ENCODE measurements at places on chromosomes 6 and 20.

GRCh38 chr20:50321797-50322480 is 131.3 kb downstream of the CEBPB start:
- no peak for DNase-seq

DNA sequence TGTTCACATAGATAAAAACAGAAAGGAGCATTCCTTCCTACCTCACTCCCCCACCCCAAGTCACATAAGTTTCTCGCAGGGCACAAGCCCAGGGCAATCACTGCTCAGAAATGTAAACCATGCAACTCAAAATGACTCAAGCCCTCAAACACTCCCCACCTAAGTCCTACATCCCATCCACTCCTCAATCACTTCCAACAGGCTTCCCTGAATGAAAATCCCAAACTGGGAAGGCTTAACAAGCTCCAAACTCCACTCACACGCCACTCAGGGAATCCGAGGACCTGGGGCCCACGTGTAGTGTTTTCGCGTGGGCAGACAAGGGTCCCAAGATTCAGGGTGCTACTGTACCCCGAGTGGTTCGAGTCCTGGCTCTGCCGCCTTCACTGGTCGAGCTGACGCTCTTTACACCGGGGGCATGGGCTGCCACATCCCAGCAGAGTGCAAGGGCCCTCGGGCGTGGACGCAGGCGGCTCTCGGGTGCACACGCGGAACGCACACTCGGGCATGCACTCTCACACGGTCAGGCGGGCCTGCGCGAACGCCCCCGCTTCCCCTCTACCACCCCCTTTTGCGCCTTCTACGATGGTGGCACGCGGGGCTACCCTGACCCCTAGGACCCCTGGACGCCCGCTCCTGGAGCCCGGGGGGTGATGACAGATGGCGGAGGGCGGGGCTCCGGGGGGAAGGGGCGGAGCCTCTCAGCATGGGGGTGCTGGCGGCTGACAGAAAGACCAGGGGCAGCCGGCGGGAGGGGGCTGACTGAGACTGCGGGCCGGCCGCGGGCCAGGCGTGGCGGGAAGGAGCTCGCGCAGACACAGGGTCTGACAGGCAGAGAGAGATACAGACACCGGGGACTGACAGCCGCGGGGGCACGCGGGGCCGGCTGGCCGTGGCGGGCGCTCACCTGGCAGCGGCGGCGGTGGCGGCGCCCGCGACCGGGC is 657 bp downstream of the ZHX3 start:
- DNase-seq, result peak; percentile 90

GRCh38 chr6:20129290-20130088 is 82.8 kb downstream of the MBOAT1 start:
- no peak for DNase-seq

GRCh38 chr20:36030149-36030548 is 61.8 kb downstream of the CNBD2 start:
- no peak for DNase-seq

DNA sequence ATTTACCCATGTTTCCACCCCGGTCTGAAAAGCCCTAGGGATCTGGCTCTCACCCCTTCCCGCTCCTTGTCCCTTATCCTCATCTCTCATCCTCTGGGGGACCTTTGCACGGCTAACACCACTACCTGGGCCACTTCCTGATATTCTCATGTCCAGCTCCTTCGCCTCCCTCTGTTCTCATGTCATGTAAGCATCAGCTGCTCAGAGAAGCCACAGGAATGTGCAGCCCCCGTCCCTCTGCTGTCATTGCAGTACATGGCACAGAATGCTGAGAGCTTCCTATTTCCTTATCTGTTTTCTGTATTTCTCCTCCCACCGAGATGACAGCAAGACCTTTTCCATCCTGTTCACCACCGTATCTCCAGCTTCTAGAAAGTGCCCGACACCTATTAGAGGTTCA is 102.4 kb downstream of the MTHFD1L start:
- no peak for DNase-seq

DNA sequence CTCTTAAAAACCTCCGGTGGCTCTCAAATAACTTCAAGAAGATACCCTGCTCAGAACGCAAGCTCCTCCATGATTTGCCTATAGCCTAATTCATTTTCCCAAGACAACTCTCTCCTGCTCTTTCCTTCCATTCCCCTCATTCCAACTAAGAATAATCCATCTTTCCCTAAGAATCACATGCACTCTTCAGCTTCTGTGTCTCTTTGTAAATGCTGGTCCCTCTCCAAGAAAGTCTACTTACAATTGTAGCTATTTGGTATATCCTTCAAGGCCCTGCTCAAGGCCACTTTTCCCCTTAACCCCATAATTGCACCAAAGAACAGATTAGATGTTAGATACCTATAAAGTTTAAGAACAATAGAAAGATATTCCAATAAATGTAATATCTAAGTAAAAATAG is 7.4 kb upstream of the HEY2 start:
- DNase-seq, result no peak

DNA sequence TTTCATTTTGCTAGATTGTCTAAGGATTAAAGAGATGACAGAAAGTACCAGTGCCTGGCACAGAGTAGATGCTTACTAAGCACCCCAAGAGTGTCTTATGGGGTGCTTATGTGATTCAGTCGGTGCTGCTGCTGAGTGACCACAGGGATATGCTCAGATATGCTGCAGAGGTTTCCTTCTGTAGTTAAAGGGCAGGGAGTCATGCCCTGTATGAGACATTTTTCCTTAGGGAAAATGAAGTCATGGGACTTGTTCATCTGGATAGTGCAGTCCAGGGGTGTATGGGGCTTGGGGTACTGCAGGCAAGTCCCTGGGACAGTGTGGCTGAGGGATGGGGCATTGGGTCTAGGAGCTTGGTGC is 25.1 kb downstream of the TOX2 start:
- DNase-seq, result no peak

- no peak for DNase-seq
Observed at GRCh38 chr20:25297141-25297905, 49.4 kb downstream of the PYGB start.

DNA sequence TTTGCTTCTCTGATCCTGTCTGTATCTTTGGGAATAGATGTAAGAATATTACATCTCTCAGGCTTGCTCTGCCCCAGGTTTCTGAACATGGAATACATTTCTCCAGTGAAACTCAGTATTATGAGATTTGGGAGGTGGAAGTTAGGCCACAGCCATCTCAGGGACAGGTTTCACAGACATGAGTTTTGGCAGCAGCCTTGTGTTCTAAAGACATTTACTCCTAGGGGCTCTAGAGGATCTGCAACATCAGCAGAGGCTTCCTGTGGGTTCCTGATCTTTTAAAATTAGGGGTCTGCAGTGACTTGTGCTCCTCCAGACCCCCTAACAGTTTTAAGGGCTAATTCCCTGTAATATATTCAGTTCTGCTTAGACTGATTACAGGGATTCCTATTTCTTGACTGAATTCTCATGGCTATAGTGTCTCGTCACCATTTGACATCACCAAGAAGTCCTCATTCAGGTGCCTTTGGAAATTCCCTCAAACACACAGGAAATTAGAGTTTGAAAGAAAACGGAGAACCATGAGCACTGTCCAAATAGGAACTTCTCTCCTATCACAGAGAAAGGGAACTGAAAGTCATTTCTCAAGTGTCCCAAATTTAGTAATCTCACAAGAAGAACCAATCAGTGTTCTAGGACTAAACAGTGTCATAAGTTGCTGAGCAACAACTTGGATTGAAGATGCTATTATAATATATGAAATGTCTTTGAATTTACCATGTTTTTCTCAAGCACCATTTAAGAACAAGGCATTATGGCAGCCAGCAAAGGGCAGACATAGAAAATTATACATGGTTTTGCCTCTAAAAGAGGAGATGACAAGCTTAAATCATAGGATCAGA is 2.5 kb upstream of the HLA-DRA start:
- DNase-seq, result no peak

GRCh38 chr6:85585741-85586140 is 7.9 kb downstream of the SNX14 start:
- DNase-seq, result no peak

GRCh38 chr6:122947355-122947754 is 48.7 kb upstream of the CLVS2 start:
- peak; percentile 40 for DNase-seq

- DNase-seq, result no peak
Observed at GRCh38 chr6:106974336-106974998, at the start of gene CD24. CD24 (minus strand) TSS chr6:106974729; CDS start chr6:106974646, 83 bp downstream.

DNA sequence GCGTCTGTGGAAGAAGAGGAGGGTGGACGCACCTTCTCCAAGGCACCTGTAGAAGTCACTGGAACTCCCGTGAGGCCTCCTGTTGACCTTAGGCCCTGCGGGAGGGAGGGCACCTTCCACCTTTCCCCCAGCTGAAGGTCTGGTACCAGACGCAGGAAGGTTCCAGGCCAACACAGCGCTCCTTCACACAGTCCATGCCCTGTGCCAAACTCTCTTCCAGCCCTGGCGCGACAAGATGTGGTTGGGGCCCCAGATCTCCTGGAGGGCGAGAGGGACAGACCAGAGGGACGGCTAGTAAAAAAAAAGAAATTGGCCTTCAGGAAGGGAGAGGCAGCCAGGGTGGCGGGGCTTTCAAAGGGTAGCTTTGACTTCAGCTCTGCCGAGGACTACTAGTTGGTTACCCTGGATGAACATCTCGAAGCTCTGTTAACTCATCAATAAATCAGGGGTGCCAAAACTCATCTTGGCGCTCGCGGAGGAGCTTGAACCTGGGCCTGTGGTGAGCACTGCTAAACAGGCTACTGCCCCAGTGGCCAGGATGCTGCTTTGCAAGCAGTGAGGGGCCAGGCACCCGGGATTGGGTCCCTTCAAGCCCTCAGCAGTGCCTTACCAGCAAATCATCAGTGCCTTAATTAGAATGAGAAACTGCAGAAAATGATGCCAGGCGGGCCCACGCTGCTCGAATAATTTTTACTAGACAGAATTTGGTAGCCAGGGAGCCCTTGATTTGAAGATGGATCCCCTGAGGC is 14.9 kb downstream of the AARS2 start:
- no peak for DNase-seq

DNA sequence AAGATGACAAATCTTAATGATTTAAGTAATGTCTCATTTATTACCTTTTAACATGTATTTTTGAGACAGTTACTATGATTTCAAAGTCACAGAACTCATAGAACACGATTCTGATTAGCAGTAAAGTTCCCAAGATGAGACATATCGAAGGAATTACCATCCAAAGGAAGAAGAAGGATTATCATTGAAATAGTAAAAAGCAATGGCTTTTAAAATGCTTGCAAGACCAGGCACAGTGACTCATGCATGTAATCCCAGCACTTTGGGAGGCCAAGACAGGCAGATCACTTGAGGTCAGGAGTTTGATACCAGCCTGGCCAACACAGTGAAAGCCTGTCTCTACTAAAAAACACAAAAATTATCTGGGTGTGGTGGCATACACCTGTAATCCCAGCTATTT is 219.2 kb downstream of the KHDC1L start:
- no peak for DNase-seq

DNA sequence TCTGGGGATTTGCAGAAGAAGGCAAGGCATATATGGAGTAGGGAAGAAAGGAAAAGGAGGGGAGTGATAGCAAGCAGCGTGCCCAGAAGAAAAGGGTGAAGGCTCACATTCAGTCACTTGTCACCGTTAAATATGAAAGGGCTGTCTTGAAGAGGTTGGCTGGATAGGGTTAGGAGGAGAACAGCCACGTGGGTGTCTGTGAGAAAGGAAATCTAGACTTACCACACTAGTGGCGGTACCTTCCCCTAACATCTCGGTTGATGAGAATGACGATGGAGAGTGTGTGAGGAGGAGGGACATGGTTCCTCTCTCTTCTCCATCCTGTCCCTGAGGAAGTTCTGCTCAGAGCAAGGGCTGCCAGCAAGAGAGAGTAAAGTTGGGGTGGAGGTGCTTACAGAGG is 74.3 kb upstream of the CCN6 start:
- DNase-seq, result no peak

GRCh38 chr6:112956696-112957535 is 609.8 kb downstream of the RFPL4B start:
- no peak for DNase-seq

DNA sequence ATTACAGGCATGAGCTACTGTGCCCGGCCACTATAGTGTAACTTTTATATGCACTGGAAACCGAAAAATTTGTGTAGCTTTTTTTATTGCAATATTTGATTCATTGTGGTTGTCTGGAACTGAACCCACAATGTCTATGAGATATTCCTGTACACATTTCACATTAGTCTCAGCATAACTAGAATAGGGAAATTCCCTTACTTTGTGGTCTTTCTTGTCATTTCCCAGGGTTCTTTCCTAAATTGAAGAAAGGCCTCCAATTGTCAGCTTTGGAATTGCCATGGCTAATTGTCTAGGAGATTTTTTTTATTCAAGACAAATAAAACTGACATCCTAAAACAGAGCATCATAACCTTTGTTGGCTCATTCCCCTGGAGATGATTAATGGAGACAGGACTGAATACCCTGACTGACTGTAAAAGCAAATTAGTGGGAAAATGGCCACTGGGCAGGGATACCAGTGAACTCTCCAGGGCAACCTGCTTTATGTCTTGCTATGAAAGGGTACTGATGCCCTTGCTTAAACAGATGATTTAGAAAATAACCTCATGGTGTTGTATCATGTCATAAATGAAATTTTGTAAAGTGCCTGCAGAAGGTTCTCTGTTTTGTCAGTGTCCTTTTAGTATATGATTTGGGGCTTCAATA is 576.9 kb downstream of the RFPL4B start:
- no peak for DNase-seq
